ENCODE measurements at places on chromosomes 2 and 18. TPM values are rescaled to one million over a fixed set of nuclear protein-coding genes. Genes with fewer than 3 reads are reported as not detected.

DNA sequence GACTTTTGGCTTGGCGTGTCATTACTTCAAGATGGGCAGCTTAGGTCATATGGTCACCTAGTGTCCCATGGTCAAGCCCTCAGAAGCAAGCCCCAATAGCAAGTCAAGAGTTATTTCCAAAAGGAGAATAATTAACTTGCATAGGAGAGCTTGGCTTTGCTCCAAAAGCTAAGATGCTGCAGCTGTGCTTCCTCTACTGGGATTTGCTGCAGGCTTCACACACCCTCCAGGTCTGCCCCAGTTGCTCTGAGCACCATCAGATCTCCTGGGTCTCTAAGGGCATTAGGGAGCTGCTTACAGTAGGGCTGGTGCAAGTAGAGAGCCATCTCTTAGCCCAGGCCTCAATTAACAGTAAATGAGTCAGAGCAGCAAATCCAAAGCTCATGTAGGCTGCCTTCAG, 46.6 kb downstream of the THUMPD2 start:
- no peak overlapping the region for H3K27ac ChIP-seq
- no peaks in the 10 kb centered on the region for H3K27me3 ChIP-seq
- DNase-seq = no peak
- H3K4me1 ChIP-seq = no peaks in the 10 kb centered on the region

- no peaks in the 10 kb centered on the region for H3K27me3 ChIP-seq
- no peak overlapping the region for H3K27ac ChIP-seq
- H3K4me1 ChIP-seq = no peaks in the 10 kb centered on the region
Observed at GRCh38 chr2:118732432-118732831, 115.0 kb downstream of the EN1 start.

The MSGN1 gene
- total RNA-seq = not detected

The TBC1D8 gene
- 15.8 TPM for total RNA-seq

- peaks cover 22% of the 10 kb centered on the region for H3K4me1 ChIP-seq
- H3K27ac ChIP-seq = peak overlapping the region; percentile 70
- no peaks in the 10 kb centered on the region for H3K36me3 ChIP-seq
- no peaks in the 10 kb centered on the region for H3K27me3 ChIP-seq
Observed at GRCh38 chr2:160387558-160388262, 105.9 kb downstream of the RBMS1 start.

The IL1RL1 gene
- 15.6 TPM for total RNA-seq

Data from hepatocyte (in vitro differentiated cells).